HCT116 (cell line): ENCODE measurements at places on chromosomes 7 and 10. TPM values are rescaled to one million over a fixed set of nuclear protein-coding genes. Genes with fewer than 3 reads are reported as not detected.
A peak's percentile ranks its signal among the peaks of the same experiment; 100 is the strongest.

ASAH2B gene
- total RNA-seq: 10.8 TPM

DNA sequence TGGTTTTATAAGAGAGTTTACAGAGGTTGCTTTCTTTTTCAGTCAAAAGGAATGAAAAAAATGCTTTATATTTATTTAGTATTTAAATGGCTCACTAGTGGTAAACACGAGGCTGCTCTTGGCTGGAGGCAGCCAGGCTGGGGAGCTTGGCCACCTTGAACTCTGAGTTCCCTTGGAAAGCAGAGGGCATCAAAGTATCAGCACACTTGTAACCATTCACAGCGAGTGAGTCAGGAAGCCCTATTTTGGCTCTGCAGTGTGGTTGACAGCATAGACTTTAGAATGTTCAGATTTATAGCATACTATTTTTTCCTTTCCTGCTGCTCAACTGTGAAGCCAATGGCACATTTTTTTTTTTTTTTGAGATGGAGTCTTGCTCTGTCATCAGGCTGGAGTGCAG lies 51.6 kb downstream of the CYCS start:
- no peak overlapping the region for H3K4me3 ChIP-seq
- H3K27me3 ChIP-seq: no peaks in the 10 kb centered on the region
- peaks cover 24% of the 10 kb centered on the region for H3K4me1 ChIP-seq
- DNase-seq: no peak
- no peaks in the 10 kb centered on the region for H3K36me3 ChIP-seq

DNA sequence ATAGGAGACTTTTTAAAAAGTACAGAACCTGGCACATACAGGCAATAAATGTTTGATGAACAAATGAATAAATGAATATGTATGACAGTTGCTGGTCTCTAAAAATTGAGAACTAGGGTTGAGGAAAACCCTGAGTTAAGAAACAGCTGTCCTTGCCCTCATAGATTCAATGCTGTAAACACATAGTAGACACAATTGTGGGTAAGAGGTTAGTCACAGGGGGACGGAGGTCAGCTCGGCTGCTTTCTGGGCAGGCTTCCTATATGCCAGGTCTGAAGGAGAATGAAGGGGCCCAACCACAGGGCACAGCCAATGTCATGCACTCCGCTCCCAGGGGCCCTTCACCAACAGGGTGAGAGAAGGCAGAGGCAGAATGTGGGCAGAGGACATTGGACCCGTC lies 143.3 kb upstream of the RSU1 start:
- peaks cover 2% of the 10 kb centered on the region; the same call in 1 of the 2 replicates for H3K4me1 ChIP-seq
- no peaks in the 10 kb centered on the region for H3K36me3 ChIP-seq
- no peaks in the 10 kb centered on the region for H3K27me3 ChIP-seq
- H3K4me3 ChIP-seq: no peak overlapping the region
- no peak overlapping the region for H3K27ac ChIP-seq

GRCh38 chr10:88293073-88293472 lies 290.0 kb downstream of the RNLS start:
- no peaks in the 10 kb centered on the region for H3K27me3 ChIP-seq
- no peaks in the 10 kb centered on the region for H3K36me3 ChIP-seq
- no peak overlapping the region for H3K27ac ChIP-seq
- no peaks in the 10 kb centered on the region for H3K4me1 ChIP-seq

DNA sequence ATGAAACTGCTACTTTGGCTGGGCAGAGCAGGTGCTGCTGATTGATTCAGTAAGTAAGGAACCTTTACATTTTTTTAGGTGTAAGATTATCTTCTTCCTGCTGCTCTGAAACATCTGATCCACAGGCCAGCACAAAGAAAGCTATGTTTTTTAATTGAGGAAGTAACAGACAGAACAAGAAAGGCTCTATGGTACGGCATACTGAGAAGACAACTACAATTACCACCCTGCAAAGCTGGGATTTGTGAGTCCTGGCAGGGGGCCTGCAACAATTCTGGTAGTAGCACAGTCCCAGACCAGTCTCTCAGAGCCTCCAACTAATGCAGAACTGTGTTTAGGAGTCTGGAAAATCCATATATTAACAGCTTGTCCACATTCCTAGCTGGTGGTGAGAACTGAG lies 103.0 kb upstream of the LRRTM3 start:
- no peaks in the 10 kb centered on the region for H3K27me3 ChIP-seq
- H3K27ac ChIP-seq: no peak overlapping the region
- no peaks in the 10 kb centered on the region for H3K4me1 ChIP-seq
- DNase-seq: no peak

GRCh38 chr10:29675984-29676383 lies 41.2 kb upstream of the SVIL start:
- no peaks in the 10 kb centered on the region for H3K36me3 ChIP-seq
- DNase-seq: no peak

DNA sequence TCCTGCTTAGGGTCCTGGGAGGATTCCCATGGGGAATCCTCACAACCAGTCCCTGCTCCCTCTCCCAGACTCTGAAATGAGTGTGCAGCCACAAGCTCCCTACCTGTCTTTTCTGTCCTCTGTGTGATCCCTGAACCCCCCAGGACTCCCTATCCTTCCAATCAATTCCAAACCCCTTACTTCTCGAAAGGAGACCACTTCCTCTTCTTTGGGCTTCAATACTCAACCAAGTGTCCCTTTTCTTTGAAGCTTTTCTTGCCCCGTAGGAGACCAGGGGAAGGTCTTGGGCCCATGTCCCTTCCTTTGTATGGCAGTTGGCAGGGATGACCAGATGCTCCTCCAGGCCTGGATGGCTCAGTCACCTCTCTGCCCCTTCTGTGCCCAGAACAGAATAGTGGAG lies 1.7 kb downstream of the AEBP1 start:
- no peak for DNase-seq
- no peaks in the 10 kb centered on the region for H3K27me3 ChIP-seq
- no peaks in the 10 kb centered on the region for H3K36me3 ChIP-seq

GRCh38 chr7:84970670-84971069 lies 216.2 kb downstream of the SEMA3D start:
- no peak overlapping the region for H3K4me3 ChIP-seq
- no peak overlapping the region for H3K27ac ChIP-seq
- DNase-seq: no peak
- no peaks in the 10 kb centered on the region for H3K4me1 ChIP-seq
- no peaks in the 10 kb centered on the region for H3K36me3 ChIP-seq
- H3K27me3 ChIP-seq: no peaks in the 10 kb centered on the region

- no peaks in the 10 kb centered on the region for H3K36me3 ChIP-seq
- no peak for DNase-seq
- H3K27ac ChIP-seq: no peak overlapping the region
- H3K4me1 ChIP-seq: peaks cover 14% of the 10 kb centered on the region
Measured at GRCh38 chr7:94618126-94618525, 37.8 kb downstream of the SGCE start.

DNA sequence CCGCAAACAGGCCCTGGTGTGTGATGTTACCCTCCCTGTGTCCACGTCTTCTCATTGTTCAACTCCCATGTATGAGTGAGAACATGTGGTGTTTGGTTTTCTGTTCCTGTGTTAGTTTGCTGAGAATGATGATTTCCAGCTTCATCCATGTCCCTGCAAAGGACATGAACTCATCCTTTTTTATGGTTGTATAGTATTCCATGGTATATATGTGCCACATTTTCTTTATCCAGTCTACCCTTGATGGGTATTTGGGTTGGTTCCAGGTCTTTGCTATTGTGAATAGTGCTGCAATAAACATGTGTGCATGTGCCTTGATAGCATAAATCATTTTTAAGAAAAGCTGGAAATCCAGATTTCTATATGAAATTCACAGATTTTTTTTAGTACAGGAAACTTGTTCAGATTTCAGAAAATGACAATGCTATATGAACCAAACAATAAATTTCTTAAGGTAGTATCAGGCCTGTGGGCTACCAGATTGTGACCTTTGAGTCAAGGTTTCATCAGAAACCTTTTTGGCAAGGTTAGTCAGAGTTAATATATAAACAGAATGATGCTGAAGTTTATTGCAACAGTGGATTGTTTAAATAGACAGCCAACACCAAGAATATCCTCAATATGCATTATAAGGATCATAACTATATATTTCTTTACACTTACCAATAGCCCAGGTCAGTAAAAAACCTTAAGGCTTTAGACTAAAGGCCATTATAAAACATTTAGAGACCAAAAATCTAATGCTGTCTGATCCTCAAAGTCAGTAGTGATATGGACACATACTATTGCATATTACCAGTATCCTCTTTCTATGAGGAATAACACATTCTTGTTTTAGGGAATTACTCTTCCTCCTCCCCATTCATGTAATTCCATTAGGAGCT lies 68.7 kb upstream of the PAPSS2 start:
- H3K4me3 ChIP-seq: no peak overlapping the region
- no peak for DNase-seq
- H3K27me3 ChIP-seq: no peaks in the 10 kb centered on the region
- no peak overlapping the region for H3K27ac ChIP-seq

DNA sequence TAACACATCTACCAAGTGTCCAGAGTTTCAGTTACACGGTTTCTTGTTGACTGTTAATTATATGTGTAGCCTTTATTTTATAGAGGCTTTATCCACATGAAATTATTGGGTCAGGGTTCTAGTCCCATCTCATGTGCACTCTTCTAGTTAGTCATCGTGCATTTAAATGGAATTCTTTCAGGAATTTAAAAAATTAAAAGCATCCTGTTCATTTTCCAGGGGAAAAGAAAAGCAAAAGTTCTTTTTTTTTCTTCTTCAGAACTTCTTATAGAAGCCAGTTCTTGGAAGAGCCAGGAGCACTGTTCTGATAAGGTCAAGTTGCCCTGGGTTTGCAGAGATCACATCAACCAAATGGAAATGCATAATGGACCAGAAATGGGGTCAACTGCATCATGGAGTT lies 324.7 kb downstream of the INHBA start:
- no peak for DNase-seq
- H3K4me1 ChIP-seq: no peaks in the 10 kb centered on the region
- no peak overlapping the region for H3K27ac ChIP-seq
- no peaks in the 10 kb centered on the region for H3K36me3 ChIP-seq
- no peak overlapping the region for H3K4me3 ChIP-seq

OR6V1 gene
- not detected for total RNA-seq

DNA sequence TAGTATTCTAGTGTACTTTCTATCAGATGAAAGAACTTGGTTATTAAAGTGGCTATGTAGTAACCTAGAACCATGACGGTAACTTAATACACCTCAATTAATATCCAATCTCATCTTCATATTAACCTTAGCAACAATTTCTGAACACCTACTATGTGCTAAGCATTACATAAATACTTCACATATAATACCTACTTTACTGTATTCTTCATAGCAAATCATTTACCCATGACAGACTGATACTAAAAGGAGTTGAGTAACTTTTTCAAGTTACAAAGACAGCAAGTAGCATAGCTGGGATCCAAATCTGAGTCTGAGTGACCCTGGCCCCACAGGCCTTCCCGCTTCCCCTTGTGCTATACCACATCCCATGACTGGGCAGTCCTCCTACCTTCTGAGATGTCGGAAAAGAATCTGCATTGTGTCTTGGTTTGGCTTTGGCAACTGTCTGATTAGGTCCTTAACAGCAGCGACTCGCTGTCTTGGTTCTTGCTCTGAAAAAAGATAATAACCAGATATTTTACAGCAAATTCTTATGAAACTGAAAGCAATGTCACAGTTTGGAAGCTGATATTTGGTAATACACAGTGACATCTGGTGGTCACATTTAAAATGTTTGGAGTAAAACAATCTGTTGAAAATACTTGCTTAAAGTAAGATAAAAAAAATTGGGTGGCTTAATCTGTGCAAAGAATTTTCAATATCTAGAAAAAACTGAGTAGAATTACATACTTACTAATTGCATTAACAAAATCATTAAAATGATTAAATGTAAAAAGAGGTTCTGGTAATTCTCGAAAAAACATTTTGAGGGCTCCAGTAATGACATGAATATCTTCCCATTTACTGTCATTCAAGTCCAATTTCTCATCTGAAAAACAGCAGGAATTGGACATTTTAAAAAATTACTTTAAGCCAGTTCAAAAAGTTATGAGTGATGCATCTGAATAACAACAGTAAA lies 120.1 kb downstream of the ARHGAP12 start:
- no peak overlapping the region for H3K27ac ChIP-seq
- DNase-seq: peak; percentile 6
- no peaks in the 10 kb centered on the region for H3K4me1 ChIP-seq
- H3K36me3 ChIP-seq: peaks cover 59% of the 10 kb centered on the region
- H3K27me3 ChIP-seq: no peaks in the 10 kb centered on the region

CCL26 gene
- total RNA-seq: 0.49 TPM

CTTNBP2 gene
- 5.4 TPM for total RNA-seq

GRCh38 chr7:121116396-121116795 lies 127.9 kb downstream of the CPED1 start:
- H3K27ac ChIP-seq: no peak overlapping the region
- no peak for DNase-seq
- no peaks in the 10 kb centered on the region for H3K27me3 ChIP-seq
- H3K4me1 ChIP-seq: no peaks in the 10 kb centered on the region
- no peaks in the 10 kb centered on the region for H3K36me3 ChIP-seq
- no peak overlapping the region for H3K4me3 ChIP-seq

DNA sequence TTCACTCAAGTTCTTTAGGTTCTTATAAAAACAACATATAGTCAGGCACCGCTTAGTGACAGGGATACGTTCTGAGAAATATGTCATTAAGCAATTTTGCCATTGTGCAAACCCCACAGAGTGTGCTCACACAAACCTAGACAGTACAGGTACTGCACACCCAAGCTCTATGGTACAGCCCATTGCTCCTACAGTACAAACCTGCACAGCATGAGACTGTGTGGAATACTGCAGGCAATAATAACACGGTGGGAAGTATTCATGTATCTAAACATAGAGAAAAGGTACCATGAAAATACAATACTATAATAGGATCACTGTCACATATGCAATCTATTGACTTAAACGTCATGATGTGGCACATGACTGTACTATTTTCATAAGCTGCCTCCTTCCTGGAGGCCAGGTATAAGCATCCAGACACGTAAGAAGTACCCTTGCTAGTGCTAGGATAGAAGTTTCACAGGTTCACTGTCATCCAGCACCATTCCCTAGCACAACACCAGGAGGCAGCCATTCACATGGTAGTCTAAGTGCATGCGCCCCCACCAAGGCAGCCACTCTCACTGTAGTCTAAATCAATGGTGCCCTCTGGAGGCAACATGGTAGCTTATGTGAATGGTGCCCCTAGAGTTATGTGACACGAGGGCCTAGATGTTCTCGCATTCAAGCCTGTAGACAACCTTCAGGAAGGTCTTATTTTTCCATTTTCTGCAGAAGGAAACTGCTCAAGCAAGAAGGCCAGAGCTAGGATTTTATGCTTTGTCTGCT lies 98.5 kb downstream of the ARHGAP22 start:
- peak; percentile 68 for DNase-seq
- H3K4me3 ChIP-seq: no peak overlapping the region
- peaks cover 5% of the 10 kb centered on the region; the same call in 1 of the 2 replicates for H3K4me1 ChIP-seq
- H3K27ac ChIP-seq: no peak overlapping the region
- no peaks in the 10 kb centered on the region for H3K27me3 ChIP-seq
